DMS79 treated with DMSO at 0.1 percent for 48 hours (cell line): ENCODE measurements at places on chromosomes 5 and 9.

DNA sequence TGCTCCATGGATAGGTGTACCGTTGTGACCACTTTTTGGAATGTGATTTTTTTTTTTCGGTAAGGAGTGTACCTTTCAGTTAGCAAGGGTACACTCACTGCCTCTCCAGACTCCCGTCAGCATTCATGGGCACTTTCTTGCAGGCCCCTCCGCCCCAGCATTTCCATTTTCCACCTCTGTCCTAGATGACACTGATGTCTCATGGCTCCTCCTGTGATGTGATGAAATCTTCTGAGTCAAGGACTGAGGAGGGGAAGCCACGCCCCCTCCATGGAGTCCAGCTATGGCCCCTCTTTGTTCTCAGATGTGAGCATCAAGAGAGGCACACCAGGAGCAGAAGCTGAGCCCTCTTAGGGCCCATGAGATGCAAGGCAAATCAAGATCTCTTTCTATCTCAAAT lies 61.8 kb downstream of the CTSL start:
- DNase-seq: no peak

GRCh38 chr5:157026789-157027424 lies 32.0 kb downstream of the HAVCR1 start:
- peak; percentile 10 for DNase-seq

GRCh38 chr5:25033658-25034057 lies 388.9 kb upstream of the CDH10 start:
- DNase-seq: no peak

GRCh38 chr5:112919972-112920371 lies 2.1 kb downstream of the REEP5 start:
- DNase-seq: no peak

GRCh38 chr5:27191786-27192510 lies 153.6 kb upstream of the CDH9 start:
- no peak for DNase-seq
